ENCODE measurements at places on chromosomes 13 and 19.

DNA sequence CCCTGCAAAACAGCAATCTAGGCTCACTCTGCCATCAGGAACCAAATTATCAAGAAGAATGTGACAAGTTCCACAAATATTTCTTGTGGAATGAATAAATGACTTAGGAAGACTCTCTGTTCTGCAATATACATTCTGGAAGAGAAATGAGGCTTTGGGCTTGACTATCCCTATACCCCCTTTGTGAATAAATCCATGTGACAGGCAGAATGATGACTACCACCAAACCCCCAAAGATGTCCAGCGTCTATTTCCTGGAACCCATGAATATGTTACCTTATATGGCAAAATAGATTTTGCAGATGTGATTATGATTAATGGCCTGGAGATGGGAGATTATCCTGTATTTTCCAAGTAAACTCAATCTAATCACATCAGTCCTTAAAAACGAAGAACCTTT lies 139.3 kb downstream of the ENOX1 start:
- no peak for DNase-seq

- DNase-seq, result no peak
Observed at GRCh38 chr13:101059793-101060192, 356.5 kb downstream of the NALCN start.

GRCh38 chr13:95437561-95437960 lies 115.0 kb upstream of the CLDN10 start:
- DNase-seq, result no peak

GRCh38 chr13:33480561-33480960 lies 195.0 kb upstream of the STARD13 start:
- no peak for DNase-seq

DNA sequence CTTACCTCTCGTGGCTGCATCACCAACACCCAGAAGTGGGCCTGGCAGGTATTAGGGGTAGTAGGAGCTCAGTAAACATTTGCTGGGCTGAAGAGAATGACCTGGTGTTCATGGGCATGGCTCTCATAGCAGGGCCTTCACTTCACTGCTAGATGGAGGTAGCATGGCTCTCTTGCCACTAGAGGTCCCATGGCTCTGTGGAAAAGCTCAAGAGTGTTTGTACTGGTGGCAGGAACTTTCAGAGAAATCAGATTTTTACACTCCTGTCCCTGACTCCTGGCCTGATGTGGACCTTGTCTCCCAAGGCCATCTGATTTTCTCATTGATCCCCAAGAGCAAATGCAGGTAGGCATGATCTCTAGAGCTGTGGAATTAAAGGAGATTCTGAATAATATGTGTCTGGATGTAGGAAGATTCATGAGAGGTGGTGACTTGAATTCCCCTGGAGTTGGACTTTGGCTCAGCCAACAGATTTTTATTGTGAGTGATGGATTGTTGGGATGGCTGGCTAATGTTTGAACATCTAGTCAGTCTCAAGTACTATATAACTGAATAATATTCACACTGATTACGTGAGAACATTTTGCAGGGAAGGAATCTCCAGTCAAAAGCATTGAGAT lies 5.7 kb downstream of the ZNF574 start:
- DNase-seq, result peak; percentile 50

- DNase-seq, result no peak
Observed at GRCh38 chr13:94765814-94766213, 53.5 kb upstream of the SOX21 start.

DNA sequence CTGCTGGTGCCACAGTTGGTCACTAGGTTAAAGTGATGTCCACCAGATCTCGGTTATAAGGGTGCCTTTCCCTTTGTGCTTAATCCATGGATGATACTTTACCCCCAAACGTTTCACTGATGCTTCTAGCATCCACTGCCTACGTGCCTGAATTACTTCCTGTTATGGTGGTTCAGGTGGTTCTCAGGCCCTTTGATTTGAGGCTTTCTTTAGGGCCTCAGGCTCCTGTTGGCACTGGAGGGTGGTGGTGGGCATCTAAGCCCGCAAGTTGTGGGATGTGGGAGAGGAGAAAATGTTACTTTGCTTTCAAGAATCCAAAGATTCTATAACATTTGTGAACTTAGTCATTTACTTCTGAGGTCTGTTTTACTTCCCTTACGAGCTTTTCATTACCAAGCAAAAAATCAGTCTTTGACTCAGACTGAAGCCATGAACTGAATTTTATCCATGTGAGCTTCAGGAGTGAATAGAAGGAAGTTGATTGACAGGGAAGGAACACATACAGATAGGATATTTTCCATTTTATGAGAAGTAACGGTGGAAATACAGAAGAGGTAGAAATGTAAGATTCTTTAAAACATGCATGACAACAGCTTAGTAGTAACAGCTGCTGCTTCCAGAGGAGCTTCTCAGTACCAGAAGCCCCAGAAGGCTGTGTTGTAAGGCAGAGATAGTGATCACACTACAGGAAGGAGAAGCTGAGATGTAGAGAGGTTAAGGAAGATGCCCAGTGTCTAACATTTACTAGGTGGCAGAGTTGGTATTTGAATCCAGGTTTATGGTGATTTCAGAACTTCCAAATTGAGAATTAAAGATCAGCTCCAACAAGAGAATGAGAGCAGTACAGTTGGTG lies 65.0 kb downstream of the ARHGEF7 start:
- DNase-seq, result no peak

- no peak for DNase-seq
Observed at GRCh38 chr13:114199954-114200353, 20.9 kb downstream of the CFAP97D2 start.

DNA sequence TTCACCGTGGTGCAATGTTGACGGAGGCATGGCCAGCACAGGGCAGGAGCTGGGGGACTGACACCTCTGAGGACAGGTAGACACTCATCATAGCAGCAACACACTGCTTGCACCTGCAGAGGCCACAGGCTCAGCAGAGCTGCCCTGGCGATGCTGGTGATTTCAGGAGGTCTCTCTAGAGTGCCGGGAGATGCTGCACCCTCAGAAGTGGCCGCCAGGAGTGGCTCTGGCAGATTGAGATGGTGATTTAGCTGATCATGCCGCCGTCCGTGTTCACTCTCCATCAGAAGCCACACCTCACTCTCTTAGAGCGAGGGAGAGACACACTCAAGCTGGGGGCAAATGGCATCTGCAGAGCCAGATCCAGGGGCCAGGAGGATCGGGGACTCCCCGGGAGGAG lies 244.6 kb upstream of the SGCG start:
- no peak for DNase-seq

- no peak for DNase-seq
Observed at GRCh38 chr13:60491531-60491930, 94.5 kb downstream of the TDRD3 start.

- DNase-seq, result no peak
Observed at GRCh38 chr13:40624986-40625385, 41.5 kb downstream of the FOXO1 start.

DNA sequence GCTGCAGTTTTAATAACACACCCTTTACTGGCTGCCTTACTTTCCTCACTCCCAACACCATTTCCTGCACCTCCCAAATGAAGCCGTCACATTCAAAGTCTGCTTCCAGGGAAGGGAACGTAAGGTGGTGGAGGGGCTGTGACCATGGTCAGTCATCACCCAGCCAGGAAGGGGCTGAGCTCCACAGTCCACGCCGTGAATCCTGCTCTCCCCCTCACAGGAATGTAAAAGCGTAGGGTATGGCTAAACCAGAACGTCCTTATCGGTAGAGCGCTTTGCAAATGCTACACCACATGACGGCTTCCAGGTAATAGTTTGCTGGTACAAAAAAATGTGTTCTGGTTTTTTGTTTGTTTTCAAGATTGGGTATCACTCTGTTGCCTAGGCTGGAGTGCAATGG lies 7.0 kb downstream of the NUMBL start:
- DNase-seq, result no peak

- DNase-seq, result no peak
Observed at GRCh38 chr19:1087813-1088415, 7.3 kb downstream of the POLR2E start.

GRCh38 chr19:15443838-15444237 lies 5.9 kb downstream of the WIZ start:
- no peak for DNase-seq

DNA sequence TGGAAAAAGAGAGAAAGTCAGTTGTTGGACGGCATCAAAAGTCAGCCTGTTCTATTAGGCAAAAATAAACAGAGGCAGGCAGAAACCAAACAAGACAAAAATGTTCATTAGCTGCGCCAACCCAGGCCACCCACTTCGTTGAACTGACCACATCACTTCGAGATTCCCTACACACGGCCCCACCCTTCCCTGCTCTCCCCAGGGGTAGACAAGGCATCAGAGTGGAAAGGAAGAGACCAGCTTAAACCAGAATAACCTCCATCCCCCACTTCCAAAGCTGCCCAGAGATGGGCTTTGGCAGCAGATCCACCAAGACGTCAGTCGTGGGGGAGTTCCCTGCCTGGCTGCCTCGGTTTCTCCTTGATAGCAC lies 204.6 kb upstream of the TSHZ3 start:
- DNase-seq, result no peak

DNA sequence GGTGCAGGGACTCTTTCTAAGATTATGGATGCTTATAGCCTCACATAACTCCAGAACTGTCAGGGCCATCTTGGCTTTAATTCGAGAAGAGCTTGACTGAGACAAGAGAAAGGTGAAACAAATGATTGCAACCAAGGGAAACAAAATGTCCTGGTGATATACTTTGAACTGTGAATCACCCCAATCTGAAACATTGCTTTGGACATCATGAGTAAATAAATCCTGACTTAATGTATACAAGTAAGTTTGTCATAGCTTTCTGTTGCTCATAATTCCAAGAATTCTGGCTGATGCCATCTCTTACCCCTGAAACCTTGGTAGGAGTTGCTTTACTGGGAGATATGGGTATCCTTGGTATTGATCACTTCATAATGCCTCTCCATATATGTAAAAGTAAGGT lies 5.8 kb upstream of the VWA8 start:
- no peak for DNase-seq

DNA sequence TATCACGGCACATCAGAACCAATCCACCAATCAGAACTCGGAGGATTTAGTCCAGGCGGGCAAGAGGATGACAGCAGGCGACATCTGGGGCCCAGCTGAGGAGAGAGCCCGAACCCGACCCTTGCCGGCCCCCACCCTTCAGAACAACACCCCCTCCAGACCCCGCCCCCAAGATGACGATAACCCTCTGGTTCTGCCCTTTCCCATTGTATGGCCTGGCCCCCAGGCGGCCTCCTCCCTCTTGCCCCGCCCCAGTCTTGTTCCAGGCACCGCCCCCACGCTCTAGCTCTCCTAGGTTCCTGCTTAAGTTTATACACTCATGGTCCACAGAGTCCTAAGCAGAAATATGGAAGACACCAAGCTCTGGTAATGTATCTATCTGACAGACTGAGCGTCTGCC lies 2.8 kb upstream of the ZNF83 start:
- DNase-seq, result no peak

DNA sequence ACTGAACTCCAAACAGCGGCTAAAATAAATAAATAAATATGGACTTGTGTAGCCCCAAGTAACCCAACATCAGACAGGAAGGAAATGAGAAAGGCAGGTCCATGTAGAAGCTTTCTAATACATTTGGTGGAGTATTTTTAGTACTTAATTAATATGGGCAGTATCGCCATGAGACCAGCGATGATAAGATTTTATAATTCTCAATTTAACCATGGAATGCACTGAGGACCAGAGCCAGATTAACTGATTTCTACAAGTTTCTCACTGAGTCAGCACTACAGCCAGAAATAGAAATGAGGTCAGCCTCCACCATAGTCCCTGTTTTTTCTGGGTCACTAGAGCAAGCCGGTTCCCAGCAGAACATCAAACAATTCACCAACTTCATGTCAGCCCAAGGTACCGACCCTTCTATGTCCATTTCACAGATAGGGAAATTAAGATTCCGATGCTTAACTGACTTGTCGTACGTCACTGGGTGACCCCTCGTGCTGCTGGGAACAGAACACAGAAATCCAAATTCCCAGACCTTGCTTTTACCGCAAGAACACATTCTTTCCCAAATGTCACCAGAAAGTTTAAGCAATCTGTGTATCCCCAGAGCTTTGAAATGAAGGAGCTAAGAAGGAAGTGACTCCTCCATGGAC lies 90.4 kb downstream of the COL4A1 start:
- no peak for DNase-seq

DNA sequence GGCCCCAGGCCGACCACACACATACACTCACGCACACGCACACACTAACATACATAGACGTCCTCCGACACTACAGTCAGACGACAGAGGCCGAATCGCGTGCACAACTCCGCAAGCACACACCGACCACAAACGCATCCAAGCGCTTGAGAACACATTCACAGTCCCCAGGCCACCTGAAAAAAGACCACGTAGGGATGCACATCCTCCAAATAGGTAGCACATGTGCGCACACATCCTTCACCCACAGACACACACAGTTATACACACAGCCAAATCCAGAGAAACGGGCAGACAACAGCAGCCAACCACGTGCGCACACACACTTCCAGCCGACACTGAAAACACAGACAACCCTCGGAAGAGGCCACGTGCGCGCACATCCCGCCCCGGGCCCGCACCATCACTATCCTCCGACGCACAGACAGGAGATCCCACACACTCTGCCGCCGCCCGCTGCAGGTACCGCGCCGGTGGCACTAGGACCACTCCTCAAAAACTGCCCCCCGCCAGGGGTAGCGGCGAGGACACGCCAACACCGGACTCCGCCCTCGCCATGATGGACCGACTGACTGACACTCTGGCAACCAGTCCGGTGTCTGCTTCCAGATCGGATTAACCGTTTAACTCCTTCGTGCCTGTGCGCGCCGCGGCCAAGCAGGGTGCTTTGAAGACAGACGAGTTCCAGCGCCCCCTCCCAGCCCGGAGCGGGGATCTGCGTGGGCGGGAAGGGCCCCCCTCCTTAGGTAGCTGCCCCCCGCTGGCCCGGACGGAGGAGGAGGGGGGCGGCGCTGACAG lies 493 bp upstream of the PDE4A start:
- no peak for DNase-seq

DNA sequence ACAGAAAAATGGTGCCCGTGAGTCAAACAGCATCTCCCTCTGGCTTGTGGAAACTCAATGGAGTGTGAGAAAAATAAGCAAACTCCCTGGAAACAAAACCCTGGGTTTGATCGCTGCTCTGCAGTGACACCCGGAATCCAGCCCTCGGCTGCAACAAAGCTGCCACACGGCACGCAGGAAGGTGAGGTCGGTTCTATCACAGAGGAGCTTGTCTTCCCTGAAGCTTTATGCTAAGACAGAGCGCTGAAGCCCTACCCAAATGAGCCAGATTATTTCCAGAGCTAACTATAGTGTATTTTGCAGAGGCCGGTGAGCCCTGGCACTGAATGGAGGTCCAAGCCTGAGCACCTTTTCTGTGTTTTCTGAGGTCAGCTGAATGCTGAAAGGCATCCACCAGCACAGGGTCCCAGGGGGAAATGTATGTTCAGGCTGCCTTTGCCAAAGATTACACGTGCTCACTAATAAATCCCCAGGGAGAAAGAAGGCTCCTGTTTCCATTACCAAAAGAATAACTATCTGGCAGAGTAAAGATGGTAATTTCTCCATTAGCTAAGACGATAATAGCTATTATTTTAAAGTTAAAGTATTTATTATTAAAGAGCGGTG lies 77.8 kb downstream of the TSHZ3 start:
- DNase-seq, result no peak

DNA sequence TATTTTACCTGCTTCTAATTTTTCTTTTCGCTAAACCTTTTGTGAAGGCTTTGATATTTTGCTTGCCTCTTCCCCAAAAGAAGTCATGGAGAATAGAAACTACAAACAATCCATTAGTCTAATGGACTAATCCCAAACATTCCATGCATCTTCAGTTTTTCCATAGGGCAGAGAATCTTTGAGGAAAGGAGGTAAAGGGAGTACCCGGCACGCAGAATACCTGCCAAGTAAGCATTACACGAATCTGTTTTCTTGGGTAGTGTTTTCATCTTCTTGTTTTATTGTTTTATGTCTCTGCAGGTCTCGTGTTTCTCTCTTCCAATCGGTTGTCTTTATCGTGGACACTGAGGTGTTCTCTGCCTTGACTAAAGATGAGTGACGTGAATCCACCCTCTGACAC lies at the start of gene NLRP8:
NLRP8 (plus strand) TSS at position 301 of the 400 bp plus-strand sequence.
- DNase-seq, result no peak

Measured in Calu3 (cell line).